Central memory CD4-positive, alpha-beta T cell (primary cell): ENCODE measurements at places on chromosomes 1 and 21.

GRCh38 chr21:45227735-45228134, 60.0 kb downstream of the POFUT2 start:
- no peak for DNase-seq

DNA sequence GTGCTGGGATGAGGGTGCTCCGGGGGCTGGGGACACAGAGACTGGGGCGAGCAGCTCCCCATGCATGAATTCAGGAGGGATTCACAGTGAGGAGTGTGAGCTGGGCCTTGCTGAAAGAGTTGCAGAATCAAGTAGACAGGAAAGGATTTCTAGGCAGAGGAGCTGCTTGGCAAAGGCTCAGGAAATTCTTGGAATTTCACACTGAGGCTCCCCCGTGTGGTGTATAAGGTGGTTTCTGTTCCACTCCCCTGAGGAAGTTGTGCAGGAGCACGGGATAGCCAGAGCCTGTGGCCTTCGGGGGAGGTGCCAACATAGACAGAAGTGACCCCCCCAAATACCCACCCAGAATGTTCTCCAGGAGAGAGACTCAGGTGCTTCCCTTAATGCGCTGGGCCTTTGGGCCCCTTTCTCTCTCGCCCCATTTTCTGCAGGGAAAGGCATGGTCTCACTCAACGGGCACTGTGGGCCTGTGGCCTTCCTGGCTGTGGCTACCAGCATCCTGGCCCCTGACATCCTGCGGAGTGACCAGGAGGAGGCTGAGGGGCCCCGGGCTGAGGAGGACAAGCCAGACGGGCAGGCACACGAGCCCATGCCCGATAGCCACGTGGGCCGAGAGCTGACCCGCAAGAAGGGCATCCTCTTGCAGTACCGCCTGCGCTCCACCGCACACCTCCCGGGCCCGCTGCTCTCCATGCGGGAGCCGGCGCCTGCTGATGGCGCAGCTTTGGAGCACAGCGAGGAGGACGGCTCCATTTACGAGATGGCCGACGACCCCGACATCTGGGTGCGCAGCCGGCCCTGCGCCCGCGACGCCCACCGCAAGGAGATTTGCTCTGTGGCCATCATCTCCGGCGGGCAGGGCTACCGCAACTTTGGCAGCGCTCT, 58.5 kb upstream of the ACTL8 start:
- DNase-seq = no peak

- peak; percentile 36 for DNase-seq
These were observed 169.9 kb downstream of the HS2ST1 start for GRCh38 chr1:87084244-87084836.

- no peak for DNase-seq
These were observed 167.2 kb downstream of the SETD4 start for GRCh38 chr21:35893156-35893555.

GRCh38 chr1:152392909-152393308, 21.2 kb downstream of the CRNN start:
- DNase-seq = peak; percentile 83

DNA sequence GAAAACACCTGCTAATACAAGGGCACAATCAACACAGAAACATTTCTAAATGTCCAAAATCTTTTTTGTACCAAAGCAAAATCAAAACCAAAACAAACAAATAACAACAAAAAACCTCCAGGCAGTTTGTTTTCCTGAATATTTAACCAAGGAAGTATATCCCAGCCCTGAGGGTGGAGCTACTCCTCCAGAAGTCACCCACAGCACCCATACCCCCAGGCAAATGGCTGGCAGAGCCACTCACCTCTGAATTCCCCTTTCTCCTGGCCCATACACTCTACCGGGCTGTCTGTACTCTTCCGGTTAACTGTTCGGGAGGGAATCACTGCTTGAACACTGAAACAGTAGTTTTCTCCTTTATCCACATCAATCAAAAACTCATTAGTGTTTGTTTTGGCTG, 9.5 kb downstream of the F3 start:
- no peak for DNase-seq

- DNase-seq = no peak
These were observed 1120.3 kb downstream of the BRINP3 start for GRCh38 chr1:189357317-189357716.

DNA sequence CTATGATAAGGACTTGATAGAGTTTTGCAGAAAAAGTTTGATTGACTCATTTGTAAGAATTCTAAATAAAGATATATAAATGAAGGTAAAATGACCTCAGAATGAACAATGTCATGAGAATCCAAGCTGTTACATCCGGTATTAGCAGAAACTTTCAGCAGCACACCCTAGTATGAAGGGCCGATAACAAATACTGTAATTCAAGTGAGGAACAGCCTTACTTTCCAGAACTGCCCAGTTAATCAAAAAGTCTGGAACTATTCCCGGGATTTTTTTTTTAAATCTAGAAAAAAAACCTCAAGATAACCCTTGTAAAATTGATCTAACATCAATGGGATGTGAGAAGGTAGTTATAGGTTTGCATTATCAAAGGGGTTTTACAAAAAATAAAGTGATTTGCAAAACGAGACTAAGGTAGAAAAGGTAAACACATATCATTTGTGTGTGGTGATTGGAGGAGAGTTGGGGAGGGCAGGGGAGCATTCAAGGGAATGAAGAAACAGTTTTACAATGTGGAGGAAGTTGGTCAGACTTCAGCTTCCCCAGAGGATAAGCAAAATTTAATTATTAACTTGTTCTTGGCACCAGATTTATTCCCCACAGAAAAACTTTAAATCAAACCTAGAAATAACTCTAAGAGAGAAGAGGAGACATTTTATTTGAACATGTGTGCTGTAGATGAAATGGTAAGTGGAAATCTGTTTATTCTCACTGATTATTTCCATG, 75.9 kb upstream of the VCAM1 start:
- DNase-seq = no peak

DNA sequence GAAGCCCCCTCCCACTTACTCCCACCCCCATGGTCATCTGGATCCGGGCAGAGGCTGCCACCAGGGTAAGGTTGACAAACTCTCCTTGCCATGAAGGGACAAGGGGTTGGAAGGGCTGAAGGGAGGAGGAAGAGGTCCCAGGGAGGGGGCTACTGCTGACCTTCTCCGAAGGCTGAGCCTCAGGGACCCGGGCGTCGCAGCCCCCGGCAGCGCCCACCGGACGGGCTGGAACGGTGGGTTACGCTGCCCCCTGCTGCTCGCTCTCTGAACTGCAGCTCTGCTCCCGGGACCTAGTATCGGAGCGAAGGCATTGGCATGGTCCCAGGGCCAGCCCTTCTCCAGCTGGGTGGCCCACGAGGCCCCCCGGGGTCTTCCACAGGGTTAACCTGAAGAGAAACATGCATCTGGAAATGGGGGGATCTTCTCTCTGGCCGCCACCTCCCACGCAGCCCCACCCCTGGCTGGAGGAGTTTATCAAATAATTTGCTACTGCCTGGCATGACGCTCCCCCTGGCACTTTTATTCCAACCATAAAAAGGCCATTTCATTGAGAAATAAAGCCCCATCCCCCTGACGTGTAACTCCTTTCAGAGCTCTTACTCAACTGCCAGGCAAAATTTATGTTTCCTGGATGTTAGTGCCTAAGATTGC, 70.4 kb upstream of the TARDBP start:
- DNase-seq = peak; percentile 24

DNA sequence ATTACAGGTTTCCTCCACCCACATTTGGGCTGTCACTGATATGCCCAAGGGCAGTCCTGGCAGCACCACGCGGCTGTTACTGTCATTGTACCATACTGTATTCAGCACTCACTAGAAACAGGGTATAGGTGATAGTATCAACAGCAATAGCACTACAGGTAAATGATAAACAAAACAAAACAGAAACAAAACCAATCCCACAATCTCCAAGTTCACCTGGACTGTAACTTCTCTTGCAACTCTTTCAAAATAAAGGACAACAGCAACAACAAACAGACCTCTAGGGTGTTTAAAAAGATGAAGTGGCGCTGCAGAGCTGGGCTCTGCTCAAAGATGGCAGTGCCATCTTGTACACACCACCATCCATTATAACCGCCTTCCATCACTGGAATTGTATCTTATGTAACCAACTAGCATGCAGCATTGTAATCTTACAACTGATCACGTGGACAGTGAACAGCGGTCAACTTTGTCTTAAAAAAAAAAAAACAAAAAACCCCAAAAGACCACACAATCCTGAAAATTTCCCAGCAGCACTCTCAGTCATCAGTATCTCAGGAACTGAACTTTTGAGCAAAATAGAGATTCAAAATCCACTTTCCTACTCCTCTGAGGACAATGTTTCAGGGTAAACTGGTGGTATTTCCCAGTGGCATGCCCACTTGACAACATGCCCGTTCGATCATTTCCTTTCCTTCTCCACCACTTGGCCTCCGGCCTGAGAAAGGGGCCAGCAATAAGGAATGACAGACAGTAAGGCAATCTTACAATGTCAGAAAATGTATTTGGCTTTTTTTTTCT, 3.8 kb downstream of the IRF2BP2 start:
- peak; percentile 55 for DNase-seq

- DNase-seq = no peak
These were observed 91.6 kb upstream of the COL6A1 start for GRCh38 chr21:45889961-45890360.

DNA sequence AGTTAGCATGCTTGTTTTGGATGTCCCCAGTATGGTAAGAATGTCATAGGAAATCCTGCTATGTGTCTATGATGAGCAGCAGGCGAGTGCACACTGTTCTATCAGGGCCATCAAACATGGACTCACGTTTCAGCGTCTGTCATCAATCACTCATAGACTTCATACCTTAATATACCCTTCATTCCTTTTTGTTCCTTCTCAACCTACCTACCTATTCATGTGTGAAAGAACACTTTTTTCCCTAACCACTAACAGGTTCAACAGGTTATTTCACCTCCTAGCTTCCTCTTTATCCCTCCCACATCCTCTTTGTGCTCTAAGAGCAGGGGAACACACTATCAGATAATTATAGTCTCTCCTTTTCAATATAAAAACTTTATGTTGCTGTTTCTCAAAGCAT, 300.6 kb downstream of the TM2D1 start:
- DNase-seq = no peak

DNA sequence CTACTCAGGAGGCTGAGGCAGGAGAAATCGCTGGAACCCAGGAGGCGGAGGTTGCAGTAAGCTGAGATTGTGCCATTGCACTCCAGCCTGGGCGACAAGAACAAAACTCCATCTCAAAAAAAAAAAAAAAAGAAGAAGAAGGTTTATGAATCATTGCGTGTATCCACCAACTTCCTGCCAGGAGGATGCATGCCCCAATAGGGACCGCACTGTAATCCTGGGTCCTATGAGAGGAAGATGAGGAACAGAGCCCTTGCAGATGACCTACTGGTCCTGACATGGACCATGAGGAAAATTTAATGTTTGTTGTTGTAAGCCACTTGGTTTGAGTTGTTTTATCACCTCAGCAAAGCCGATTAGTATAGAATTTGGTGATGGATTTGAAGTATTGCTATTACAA, 56.7 kb downstream of the PTGS2 start:
- no peak for DNase-seq
